ENCODE measurements at places on chromosomes 2 and 18.

- DNase-seq: peak; percentile 58
These were observed 43.2 kb upstream of the NOSTRIN start for GRCh38 chr2:168758970-168759820.

DNA sequence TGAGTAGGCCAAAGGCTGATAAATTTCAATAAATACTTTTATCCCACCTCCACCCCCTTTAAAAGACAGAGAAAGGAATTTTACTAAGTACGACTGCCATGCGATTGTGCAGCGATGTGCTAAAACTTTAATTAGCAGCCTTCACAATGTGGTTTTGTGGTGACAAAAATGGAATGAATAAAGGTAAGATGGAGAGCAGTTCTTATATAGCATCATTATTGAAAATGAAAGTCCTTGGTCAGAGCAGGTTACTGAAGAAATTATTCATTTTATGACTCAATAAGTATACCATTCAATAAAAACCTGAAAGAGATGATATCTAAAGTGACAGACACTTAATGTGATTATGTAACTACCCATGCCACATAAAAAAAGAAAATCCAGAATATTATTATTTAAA lies 33.2 kb upstream of the MTIF2 start:
- no peak for DNase-seq

DNA sequence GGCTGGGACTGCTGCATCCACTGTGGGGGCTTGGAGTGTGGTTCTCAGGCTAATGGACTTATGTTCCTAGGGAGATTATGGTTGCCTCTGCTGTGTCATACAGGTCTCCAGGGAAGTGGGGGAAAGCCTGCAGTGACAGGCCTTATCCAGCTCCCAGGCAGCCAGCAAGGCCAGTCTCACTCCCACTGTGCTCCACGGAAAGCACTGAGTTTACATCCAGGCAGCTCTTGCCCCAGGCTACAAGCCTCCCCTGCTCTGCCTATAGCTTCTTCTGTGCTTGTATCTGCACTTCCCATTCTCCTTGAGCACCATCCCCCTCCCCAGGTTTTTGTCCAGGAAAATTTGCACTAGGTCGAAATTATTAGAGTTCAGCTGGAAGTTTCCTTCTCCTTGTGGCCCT lies 231.9 kb downstream of the ZRANB3 start:
- DNase-seq: no peak

- peak; percentile 13 for DNase-seq
These were observed 48.9 kb downstream of the TSN start for GRCh38 chr2:121804340-121804739.

DNA sequence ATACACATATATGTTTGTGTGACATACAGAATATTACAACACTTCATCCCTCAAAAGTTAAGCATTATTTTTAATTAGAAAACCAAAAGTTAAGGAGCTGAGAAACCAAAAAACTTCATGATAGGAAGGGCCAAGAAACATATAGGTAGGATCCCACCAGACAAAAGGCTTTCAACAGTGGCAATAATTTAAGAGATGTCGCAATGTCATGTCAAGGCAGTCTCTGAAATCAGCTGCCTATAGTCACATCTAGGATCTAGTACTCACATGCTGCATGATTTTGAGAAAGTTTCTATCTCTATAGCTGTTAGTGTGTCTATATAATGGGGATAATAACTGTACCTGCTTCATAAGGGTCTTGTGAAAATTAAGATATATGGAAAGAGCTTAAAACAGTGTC lies 72.7 kb downstream of the SPIRE1 start:
- DNase-seq: no peak

DNA sequence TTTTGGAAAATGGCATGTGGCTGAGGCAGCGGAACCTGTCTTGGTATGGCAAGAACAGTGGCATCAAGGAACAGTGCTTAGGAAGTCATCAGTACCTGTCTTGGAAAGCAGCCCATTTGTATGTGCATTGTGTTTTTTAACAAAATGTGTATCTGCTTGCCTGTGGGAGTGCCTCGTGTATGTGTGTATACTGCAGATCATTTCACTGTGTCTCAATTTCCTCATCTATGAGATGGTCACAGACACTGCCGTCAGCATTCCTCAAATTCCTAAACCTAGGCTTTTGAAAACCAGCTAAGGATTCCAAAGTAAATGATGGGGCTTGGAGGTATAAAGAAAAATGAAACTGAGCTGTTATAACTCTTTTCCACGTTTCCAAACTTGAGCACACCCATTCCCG lies 441.3 kb downstream of the RND3 start:
- peak; percentile 36 for DNase-seq

DNA sequence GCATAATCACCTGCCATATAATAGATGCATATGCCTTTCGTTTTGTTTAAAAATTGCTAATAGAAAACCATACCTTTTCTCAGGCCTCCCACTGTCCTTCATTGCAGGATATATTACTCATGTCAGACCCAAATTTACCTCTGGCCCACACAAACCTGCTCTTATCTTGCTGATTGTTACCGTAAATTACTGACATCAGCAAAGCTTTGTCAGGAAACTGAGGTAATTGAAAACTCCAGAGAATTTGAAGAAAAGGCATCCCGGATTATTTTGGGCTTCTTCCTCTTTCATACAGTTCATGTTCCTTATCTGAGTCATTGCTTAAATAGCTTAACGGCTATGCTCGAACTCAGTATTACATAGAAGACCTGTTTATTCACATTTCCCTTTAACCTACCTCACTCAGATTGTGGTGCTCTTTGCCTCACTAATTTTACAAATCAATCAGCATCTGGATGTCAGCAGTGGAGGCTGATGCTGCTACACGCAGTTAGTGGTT lies 145.7 kb downstream of the ZEB2 start:
- DNase-seq: peak; percentile 36

DNA sequence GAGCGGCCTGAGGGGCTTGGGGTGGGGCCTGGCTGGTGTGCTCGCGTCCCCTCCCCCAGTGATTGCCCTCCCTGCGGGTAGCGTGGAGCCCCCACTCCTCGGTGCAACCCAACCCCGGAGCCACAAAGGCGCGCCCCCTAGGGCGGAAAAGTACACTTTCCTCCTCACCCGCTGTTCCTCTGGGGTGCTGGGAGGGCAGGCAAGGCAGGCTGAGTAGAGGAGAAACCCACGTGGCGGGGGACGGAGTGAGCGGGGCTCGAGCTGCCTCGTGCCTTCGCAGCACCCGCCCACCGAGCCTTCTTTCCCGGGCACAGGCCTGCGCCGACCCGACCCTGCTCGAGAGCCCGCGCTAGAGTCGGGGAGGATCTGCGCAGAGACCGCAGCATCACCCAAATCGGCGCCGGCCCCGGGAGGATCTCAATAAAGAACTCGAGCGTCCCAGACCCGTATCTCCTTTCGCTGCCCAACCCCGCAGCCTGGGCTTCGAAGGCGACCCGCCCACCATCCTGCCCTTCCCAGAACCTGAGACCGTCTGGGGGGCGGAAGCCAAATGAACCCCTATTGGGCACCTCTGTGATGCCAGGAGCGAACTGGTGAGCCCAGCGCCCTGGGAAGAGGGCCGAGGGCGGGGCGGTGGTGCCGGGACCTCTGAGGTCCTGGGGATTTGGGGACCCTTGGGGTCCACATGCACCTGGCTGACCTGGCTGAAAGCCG lies 1.5 kb downstream of the UCN start:
- no peak for DNase-seq

- DNase-seq: peak; percentile 90
These were observed 42.0 kb downstream of the EPHA4 start for GRCh38 chr2:221529943-221530652.

DNA sequence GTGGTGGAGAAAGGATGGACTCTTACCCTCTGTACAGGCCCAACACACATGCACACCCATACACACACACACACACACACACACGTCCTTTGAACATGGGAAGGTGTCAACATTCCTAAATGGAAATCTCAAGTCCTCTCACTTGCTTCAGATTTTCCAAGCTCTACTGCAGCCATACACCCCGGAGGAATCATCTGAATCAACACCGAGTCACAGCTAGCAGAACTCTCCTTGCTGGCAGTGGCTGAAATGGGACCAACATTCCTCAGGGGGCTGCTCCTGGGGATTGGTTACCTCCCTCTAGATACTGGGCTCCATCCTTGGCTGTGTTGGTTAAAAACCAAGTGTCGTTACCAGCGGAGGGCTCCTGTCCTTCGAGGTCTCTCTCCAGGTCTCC lies 112.7 kb downstream of the BCL11A start:
- no peak for DNase-seq

DNA sequence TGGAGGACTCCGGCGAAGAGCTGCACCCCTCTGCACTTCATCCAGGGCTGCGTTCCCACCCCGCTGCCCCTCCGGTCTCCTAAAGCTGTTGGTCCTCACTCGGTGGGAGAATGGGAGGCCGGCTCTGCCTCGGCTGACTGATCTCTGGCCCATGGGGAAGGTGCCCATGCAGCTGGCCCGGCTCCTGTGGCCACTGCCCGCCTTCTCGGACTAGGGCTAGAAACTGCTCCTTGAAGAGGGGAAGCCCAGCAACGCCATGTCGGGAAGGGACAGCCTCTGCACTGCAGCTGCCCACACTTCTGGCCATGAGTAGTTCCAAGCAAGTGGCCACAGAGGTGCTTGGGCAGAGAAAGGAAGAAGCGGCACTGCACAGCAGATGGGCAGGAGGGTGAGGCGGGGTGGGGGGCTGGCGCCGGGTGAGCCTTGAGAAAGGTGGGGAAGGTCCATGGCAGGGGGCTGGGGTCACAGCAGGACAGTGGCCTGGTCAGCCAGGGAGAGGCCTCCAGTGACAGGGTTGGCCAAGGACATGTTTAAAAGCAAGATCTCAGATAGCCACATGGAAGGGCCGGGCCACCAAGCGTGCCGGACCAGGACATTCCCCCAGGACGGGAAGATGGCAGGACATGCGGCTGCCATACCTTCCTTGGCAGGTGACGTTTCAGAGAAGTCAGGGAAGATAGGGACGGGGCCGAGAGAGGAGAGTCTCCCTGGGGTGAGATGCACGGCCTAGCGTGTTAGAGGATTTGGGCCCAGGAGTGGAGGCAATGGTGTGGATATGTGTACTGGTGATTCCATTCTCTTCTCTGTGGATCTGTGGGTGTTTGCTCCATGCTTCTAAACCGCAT lies 158.8 kb upstream of the HDAC4 start:
- no peak for DNase-seq

Data from renal cortical epithelial cell (primary cell).